ENCODE measurements at places on chromosomes 2 and 18.

DNA sequence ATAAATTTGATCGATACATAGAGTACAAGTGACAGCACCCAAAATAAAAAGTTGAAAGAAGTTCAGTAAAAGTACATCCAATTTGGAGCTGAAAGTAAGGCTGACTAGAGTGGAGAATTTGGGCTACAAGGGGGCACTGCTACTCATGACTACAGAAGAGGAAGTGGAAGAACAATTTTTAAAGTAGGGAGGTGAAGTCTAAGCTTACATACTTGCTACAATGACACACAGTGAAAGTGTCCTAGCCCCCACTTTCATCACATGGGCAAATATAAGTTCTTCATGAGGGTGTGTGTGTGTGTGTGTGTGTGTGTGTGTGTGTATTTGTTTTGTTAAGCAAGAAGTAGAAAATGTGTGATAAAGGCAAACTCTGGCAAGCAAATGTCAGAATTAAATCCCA, 45.7 kb downstream of the MAP3K2 start:
- no peak for DNase-seq

GRCh38 chr2:175454953-175455389, 273.5 kb upstream of the ATP5MC3 start:
- DNase-seq: no peak

DNA sequence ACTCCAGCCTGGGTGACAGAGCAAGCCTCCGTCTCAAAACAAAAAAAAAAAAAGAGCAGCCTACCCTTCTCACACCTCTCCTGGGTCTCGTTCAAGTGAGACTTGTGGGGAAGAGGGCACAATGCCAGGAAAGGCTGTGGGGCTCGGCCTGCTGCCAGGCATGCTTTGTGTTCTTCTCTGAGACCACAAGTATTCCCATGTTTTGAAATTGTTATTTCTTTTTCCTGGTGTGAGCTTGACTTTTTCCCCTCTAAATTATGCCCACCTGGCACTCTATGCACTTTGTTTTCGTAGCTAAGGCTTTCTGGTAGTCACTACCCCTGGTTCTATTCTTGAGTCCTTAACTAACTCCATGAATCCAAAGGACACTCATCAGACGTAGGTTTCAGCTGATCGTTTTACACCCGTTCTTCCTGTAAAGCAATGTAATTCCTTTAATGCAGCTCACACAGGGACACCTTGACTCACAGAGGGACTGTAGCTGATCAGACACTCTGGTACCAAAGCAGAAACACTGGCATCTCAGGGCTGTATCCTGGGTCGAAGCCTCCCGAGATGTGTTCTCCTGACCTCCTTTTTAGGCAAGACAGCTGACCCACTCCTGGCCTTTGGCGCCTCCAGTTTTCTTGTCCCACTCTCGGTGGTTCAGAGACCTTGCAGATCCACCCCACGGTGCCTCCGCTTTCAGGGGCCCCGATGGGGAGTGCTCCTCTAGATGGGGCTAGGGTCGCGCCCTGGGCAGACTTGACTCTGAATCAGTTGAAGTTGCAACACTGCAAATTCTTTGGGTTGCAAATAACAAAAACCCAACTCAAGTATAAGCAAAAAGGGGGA, 193.3 kb upstream of the AGAP1 start:
- DNase-seq: no peak

GRCh38 chr2:51511002-51511401, 479.1 kb upstream of the NRXN1 start:
- no peak for DNase-seq

GRCh38 chr2:181828122-181828705, 63.3 kb upstream of the ITPRID2 start:
- no peak for DNase-seq

DNA sequence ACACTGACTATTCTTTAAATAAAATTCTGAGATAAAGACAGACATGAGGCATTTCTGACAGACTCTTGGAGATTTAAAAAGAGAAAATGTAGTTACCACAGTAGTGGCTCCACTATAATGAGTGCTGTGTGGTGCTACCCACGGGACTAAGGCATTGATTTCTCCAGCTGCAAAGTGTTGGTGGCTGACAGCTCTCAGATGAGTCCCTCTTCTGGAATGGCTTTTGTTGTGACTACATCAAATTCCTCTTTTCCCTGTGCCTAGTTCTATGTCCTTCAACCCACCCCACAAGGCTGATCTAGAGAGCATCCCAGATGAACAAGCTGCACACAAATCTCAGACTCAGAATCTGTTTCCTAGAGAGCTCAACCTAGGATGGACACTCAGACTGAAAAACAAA, 884.8 kb upstream of the ZEB2 start:
- DNase-seq: no peak

DNA sequence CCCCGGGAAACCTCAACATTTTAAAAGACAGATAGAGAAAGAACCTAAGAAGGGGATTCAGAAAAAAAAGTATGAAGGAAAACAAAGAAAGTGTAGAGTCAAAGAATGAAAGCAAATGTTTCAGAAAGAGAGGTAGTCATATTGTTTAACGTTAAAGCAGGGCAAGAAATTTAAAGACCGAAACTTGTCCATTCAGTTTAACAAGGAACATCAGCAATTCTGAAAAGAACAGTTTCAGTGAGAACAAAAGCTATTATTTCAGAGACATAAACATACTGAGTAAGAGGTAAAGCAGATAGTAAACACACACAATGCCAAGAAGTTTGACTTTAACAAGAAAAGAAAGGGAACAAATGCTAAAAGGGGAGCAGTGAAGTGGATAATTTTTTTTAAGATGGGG, 41.1 kb downstream of the MBD2 start:
- no peak for DNase-seq

GRCh38 chr2:224063298-224063648, 24.2 kb upstream of the SERPINE2 start:
- no peak for DNase-seq

DNA sequence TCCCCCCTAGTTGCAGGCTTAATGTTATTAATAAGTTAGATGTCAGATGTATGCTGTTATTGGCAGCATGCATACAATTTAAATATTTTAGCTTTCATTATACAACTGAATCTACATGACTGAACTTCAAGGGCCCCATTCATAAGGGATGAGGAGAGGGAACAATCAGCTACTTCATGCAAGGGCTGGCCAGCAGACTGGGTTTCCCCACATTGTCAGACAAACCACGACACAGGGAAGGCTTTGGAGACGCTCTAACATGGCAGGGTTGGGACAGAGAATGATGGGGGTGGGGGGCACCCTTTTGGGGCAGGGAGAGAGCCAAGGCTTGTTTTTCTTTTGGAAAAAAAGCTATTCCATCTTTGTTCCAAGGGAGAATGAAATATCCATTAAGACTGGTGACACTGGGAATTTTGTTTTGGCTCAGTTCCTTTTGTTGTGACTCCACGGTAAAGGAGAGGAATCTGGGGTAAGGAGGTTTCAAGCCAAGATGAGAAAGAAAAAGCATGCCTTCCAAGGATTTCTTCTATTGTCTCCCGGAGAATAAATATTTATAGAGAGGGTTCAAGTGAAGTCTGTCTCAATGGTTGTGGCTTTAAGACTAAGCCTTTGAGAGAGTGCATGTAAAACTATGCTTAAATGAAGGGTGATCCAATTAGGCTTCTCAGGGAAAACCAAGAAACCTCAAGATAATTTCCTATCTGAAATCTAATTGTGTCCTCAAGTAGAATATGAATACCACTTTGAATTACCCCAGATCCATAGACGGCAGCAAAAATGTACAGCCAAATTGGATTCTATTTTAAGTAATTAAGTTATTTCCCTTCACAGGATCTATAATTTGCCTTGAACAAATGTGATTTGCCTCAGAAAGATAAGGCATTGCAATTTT, 5.4 kb downstream of the CXCR4 start:
- no peak for DNase-seq

DNA sequence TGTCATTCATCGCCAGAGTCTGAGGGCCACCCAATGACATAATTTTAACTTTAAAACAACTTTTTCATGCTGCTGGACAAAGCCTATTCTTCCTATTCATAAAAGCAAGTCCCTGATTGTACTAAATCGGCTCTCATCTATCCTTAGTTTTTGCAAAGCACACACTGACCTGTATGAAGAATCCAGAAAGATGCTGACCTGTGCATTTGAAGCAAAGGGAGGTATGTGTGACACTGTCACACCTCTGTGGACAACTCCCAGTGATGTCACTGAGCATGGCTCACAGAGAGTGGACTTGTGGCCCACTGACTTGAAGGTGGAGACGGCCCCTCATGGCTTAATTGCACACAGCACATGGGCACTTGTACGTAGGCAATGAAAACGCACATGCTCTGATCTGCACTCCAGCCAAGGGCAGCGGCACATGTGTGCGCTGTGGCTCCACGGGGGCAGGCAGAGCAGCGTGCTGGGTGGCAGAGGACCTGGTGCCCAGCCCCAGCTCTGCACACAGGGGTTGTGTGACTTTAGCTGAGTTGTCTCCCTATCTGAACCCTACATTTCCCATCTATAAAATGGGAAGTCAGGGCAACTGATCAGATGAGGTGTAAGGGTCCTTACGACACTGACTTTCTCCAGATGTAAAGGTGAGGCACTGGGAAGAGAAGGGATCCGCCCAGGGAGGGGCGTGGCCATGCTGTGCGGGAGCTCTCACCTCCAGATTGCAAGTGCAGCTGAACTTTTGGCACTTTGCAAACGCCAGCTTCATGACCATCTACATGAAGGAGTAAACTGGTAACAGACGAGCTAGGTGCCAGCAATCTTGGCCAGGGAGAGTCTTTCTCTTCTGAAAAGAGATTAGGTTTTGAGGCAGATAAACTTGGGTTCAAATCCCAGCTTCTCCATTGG, 14.3 kb upstream of the ODC1 start:
- no peak for DNase-seq

- no peak for DNase-seq
Observed at GRCh38 chr2:232976666-232977437, 36.2 kb downstream of the NGEF start.

DNA sequence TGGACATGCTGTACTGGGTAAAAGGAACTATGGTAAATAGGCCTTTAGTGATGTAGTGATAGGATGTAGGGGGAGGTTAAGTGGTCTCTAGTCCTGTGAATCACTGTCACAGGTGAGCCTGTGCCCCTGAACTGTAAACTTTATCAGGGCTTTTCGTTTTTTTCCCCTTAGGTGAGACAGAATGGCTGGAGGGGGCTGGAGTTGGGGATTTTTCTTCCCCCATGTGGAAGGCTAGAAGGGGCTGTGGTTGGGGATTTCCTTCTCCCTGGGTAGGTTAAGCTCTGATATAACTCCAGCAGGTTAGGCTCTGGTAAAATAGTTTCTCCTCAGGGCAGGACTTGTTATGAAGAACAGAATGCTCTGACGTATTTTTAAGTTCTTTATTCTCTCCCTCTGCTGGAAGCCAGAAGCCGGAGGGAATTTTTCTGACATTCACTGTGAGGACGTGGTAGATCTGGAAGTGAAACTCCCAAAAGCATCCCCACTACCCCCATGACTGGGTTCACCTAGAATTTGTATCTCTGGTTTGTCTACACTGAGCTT, 28.5 kb downstream of the PIKFYVE start:
- DNase-seq: no peak

- DNase-seq: no peak
Observed at GRCh38 chr18:67007085-67007484, 403.2 kb upstream of the CDH19 start.

DNA sequence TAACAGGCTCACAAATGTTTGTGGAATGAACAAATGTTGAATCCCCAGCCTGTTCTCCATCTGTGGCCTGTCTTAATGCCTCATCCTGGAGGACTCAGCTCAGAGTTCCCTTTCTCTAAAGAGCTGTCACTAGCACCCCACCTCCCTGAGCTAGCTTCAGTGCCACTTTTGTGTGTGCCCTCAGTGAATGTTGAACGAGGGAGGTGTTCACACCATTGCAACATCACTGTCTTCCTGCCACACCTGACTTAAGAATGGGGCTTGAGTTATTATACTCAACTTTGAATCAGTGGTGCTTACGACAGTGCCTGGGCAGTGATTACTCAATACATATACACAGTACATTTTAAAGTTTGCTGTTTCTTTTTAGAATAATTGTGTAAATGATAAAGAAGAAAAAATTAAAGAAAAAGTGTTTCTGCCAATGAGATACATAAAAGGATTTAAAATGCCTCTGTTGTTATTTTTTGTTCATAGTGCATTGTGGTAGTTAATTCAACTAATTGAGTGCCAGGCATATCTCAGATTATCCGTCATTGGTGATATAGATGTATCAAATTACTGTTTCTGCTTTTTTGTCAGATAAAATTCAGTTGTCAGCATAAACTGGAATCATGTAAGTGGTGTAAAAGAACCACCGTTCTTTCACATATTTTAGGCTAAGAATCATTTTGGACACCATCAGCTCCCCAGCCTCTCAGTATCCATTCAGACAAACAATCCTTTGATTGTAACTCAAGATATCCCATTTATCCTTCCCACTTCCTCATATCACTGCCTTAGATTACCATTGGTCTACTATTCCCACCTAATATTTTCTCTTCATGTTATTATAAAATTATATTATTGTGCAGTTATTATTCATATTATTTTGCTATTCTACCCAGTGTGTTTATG, 304.7 kb downstream of the PTPRM start:
- DNase-seq: no peak

DNA sequence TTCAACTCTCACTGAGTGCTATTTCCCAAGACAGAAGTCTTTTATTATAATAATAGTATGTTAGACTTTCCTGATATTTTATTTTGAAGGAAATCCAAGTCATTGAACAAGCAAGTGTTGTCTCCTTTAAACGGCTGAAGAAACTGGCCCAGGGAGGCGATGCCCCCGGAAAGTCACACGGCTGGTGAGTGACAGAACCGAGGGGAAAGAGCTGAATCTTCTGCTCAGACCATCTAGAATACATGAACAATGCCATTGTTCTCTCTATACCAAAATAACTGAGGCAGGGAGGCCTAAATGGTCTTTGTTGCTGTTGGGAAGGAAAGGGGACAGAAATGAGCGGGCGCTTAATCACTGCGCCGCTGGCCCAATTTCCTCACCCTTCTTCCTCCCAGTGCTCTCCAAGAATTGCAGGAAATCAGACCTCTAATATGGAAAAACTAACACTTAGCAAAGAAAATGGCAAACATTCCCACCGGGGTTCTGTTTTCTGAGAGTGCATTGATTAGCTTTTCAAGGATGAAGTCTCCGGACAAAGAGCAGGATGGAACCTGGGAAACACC, 101.5 kb downstream of the KLF7 start:
- DNase-seq: no peak

DNA sequence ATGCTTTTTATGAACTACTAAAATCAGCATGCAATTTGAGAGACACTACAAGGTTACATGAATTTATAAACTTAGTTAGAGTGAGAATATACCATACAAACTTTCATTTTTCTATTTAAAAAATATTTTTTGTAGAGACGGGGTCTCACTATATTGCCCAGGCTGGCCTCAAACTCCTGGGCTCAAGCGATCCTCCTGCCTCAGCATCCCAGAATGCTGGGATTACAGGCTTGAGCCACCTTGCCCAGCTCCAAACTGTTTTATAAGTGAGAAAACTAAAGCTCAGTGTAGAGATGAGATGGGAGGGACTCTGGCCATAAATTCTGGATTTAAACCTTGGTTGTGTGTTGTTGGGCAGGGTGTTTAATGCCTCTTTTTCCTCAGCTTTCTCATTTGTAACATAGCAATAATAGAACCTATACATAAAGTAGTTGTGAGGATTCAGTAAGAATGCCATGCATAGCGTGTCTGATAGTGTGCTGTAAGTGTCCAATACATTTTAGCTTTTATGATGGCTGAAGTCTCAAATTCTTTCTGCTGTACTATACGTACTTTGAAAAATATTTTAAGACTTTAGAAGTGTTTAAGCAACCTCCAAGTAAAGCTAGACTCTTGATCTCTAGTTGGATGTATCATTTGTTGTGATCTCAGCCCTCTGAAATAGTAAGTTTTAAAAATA, 9.7 kb downstream of the CAB39 start:
- DNase-seq: no peak

GRCh38 chr2:237877576-237878307, 18.3 kb downstream of the RAMP1 start:
- no peak for DNase-seq

Measured in stimulated activated CD4-positive, alpha-beta T cell treated with anti-CD3 and anti-CD28 coated beads, Interleukin-1b, Interleukin-23, amount 100 ng/mL, for 48 hours (primary cell).